Ascending aorta (tissue), 2 donors: ENCODE measurements at places on chromosomes 16 and 17.

DNA sequence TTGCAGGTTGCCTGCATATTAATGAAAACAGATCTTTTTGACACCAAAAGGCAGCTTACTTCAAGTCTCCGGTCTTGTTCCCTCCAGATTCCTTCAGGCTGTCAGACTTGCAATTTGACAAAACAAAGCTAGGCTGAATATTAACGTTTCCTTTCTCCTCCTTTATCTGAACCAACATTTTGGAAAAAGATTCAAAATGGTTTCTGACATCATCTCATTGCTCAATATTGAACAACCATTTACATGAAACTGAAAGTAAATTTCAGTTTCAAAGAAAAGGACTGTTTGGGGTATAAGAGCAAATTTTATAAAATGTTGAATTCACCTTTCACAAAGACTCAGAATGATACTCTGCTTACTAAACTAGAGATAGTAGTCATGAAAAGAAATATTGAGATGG is 521.8 kb downstream of the KCNJ2 start:
- DNase-seq: no peak

DNA sequence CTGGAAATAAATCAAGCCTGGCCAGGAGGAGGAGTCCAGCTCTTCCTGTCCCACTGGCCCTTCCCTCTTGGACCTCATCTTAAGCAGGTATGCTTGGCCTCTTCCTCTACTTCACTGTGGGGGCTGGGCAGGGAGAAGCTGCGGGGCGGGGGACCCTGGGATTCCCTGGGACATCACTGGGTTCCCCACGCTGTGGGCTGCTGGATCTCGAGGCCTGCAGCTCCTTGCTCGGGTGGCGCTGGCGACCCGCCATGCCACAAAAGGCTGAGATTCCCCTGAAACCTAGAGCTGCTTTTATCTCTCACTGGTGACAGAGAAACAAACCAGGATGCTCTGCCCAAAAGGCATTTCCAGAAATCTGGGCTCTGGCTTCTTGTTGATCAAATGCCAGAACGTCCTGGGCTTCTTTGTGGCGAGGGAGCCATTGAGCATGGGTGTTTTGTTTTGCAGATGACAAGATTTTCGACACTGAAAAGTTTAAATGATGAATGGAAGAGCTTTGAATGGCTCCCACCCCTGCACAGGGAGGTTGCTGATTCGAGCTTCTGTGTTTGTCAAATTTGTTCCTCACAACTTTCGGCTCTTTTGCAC is 8.6 kb upstream of the PGS1 start:
- DNase-seq: no peak

DNA sequence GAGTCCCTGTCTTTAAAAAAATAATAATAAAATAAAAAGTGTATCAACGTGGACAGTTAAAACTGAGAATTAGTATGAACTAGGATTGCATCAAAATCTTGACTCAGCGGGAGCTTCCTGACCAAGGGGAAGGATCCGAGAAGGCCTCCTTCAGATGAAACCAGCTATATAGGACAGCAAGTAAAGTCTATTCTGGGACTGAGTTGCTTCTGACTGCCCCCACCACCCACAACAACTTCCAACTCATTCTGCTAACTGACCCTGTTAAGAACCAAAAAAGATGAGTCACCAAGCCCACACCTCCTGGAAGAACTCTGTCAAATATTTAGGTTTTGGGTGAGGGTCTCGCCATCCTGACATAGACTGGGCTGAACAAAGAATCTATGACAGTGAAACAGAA is 24.9 kb downstream of the MPP3 start:
- no peak for DNase-seq

- DNase-seq: peak; percentile 31
Measured at GRCh38 chr17:45342871-45343526, 26.2 kb upstream of the MAP3K14 start.

- DNase-seq: peak; percentile 81
Measured at GRCh38 chr16:87463722-87464690, 28.8 kb downstream of the ZCCHC14 start.

DNA sequence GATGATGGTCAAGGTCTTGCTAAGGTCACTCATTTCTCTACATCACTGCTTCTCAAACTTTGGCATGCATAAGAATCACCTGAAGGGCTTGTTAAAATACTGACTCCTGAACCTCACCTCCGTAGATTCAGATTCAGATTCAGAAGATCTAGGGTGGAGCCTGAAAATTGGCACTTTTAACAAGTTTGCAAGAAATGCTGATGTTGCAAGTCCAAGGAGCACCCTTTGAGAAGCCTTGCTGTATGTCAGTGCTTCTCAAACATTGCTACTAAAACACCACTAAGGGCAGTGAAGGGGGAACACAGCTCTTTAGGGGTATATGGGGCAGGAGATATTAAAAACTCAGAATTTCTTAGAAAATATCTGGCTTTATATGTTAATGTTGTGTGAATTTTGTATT is 13.7 kb upstream of the MYH1 start:
- DNase-seq: no peak

- no peak for DNase-seq
Measured at GRCh38 chr17:63821804-63822203, 5.4 kb upstream of the PSMC5 start.

DNA sequence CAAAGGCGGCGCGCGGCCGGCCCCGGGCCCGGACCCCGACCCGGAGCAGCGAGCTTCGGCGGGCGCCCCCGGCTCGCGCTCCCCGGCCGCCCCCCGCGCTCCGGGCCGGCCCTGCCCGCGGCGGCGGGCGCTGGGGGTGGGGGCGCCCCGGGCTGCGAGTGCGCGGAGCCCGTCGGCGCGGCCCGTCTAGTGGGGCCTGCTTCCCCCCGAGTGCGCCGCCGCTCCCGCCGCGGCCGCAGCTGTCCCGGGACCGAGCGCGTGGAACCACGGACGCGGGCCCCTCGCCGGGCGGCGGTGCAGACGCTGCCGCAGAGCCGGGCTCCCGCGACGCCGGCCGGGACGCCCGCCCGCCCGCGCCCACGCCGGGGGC is 308 bp downstream of the ADCY9 start:
- DNase-seq: no peak

GRCh38 chr17:41547921-41548843 is 20.1 kb upstream of the KRT19 start:
- DNase-seq: peak; percentile 92

GRCh38 chr16:81478876-81479511 is 34.4 kb downstream of the CMIP start:
- DNase-seq: no peak

DNA sequence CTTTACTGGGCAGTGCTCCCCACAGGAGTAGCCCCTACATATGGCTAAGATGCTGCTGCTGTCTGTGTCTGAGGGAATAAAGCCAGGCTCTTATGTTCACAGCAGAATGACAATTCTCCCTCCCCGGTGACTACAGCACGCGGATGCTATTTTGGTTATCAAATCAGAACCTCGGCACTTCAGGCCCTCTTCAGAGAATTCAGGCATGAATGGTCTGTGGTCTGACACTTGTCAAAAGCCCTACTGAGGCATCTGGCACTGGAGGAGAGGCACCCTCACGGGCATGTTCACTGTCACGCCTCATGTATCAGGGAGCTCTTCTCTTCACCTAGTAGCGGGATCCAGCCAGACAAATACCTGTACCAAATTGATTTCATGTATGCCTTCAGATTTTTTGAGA is 30.4 kb downstream of the KIAA0513 start:
- no peak for DNase-seq

GRCh38 chr16:3467921-3468320 is 24.4 kb downstream of the NAA60 start:
- no peak for DNase-seq

DNA sequence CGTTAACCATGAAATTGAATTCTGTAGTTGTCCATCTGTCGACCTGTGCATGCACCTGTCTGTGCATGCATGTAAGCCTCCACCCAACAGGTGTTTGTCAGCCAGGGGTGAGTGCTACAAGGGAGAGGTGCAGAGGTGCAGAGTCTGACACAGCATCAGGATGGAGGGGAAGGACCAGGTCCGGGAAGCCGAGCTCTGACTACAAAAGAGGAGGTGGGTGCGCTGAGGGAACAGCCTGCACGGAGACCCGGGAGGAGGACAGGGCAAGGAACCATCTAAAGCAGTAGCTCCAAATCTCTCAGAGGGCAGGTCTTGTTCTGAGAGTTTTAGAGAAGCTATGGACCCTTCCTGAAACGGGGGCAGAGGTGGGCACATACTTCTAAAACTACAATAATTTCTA is 54.1 kb downstream of the B9D1 start:
- DNase-seq: no peak

DNA sequence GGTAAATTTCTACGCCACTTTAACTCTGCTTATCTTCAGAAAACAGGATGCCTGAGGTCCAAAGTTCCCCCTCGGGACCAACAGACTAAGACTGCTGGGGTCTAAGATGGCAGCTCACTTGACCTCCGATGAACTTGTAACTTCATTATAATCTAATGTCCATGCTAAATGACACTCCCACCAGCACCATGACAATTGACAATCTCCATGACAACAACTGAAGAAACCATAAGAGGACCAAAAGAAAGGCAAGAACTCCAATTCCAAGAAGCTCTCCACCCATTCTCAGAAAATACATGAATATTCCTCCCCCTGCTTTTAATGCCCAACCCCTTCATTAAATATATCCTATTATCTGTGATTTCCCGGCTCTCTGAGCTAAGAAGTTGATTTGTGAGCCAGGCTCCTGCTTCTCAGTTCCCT is 7.5 kb downstream of the CCL4 start:
- no peak for DNase-seq

GRCh38 chr16:55495616-55496289 is 13.1 kb upstream of the LPCAT2 start:
- DNase-seq: peak; percentile 37

GRCh38 chr17:75589919-75590303 is 2.3 kb downstream of the MYO15B start:
- no peak for DNase-seq

GRCh38 chr17:17713839-17714238 is 32.6 kb downstream of the RAI1 start:
- no peak for DNase-seq

- no peak for DNase-seq
Measured at GRCh38 chr17:74595037-74595750, 3.1 kb upstream of the CD300LD start.

GRCh38 chr16:12097523-12098428 is 121.2 kb downstream of the SNX29 start:
- DNase-seq: no peak

GRCh38 chr16:17370223-17370707 is 100.5 kb downstream of the XYLT1 start:
- no peak for DNase-seq

- DNase-seq: no peak
Measured at GRCh38 chr16:89843409-89844350, 15.4 kb downstream of the SPIRE2 start.

GRCh38 chr17:2704031-2704889 is 7.3 kb downstream of the CLUH start:
- DNase-seq: no peak

DNA sequence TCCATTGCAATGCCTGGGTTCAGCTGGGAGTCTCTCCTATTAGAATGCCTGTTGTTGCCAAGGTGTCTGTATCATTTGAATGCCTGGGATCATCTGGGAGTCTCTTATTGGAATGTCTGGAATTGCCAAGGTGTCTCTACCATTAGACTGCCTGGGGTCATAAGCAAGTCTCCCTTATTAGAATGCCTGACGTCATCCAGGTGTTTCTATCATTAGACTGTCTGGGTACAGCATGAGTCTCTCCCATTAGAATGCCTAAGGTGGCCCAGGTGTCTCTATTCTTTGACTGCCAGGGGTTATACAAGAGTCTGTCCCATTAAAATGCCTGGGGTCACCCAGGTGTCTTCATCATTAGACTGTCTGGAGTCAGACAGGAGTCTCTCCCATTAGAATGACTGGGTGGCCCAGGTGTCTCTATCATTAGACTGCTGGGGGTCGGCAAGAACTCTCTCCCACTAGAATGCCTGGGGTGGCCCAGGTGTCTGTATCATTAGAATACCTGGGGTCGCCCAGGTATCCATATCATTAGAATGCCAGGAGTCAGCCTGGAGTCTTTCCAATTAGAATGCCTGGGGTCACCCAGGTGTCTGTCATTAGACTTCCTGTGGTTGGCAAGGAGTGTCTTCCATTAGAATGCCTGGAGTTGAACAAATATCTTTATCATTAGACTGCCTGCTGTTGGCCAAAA is 2274.0 kb downstream of the TP53TG3F start:
- peak; percentile 41 for DNase-seq

DNA sequence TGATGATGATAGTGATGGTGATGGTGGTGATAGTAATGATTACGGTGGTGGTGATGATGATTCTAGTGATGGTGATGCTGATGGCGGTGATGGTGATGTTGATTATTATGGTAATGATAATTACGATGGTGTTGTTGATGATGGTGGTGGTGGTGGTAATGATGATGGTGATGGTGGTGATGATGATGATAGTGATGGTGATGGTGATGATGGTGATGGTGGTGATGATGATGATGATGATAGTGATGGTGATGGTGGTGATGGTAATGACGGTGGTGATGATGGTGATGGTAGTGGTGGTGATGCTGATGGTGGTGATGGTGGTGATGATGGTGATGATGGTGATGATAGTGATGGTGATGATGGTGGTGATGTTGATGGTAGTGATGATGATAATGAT is 370.0 kb downstream of the CDH13 start:
- DNase-seq: no peak

- no peak for DNase-seq
Measured at GRCh38 chr17:53186001-53186400, 636.7 kb upstream of the KIF2B start.
